G401 (cell line): ENCODE measurements at places on chromosomes 7 and 10. TPM values are rescaled to one million over a fixed set of nuclear protein-coding genes. Genes with fewer than 3 reads are reported as not detected.
A peak's percentile ranks its signal among the peaks of the same experiment; 100 is the strongest.

Gene ETV1
- total RNA-seq: 4.2 and 7.2 TPM in 2 replicates

Gene VWDE
- 0.37 TPM in 1 of 2 replicates, not detected in the other for total RNA-seq

Gene GRID1
- 0.17 TPM in 1 of 2 replicates, not detected in the other for total RNA-seq

Gene KCNIP2
- total RNA-seq: not detected in 2 replicates

Gene FANK1
- total RNA-seq: 3.1 and 4.8 TPM in 2 replicates

Gene LGI1
- total RNA-seq: 71.8 and 92.7 TPM in 2 replicates

Gene ADIRF
- total RNA-seq: not detected in 2 replicates

Gene SPAM1
- total RNA-seq: not detected in 2 replicates

Gene NKX2-3
- total RNA-seq: not detected in 2 replicates

Gene MSMB
- not detected in 2 replicates for total RNA-seq

Gene RAB18
- 35.1 and 65.5 TPM in 2 replicates for total RNA-seq

Gene CALHM2
- 0.68 and 2.0 TPM in 2 replicates for total RNA-seq

Gene IL15RA
- total RNA-seq: 0.98 TPM in 1 of 2 replicates, not detected in the other

Gene RFC2
- 40.6 and 47.9 TPM in 2 replicates for total RNA-seq

Gene PTEN
- total RNA-seq: 19.6 and 24.5 TPM in 2 replicates

Gene ZNF239
- total RNA-seq: 3.3 and 14.3 TPM in 2 replicates

Gene MMP21
- total RNA-seq: not detected in 2 replicates

GRCh38 chr7:66877577-66878300, 43.3 kb upstream of the TMEM248 start:
- DNase-seq: no peak

DNA sequence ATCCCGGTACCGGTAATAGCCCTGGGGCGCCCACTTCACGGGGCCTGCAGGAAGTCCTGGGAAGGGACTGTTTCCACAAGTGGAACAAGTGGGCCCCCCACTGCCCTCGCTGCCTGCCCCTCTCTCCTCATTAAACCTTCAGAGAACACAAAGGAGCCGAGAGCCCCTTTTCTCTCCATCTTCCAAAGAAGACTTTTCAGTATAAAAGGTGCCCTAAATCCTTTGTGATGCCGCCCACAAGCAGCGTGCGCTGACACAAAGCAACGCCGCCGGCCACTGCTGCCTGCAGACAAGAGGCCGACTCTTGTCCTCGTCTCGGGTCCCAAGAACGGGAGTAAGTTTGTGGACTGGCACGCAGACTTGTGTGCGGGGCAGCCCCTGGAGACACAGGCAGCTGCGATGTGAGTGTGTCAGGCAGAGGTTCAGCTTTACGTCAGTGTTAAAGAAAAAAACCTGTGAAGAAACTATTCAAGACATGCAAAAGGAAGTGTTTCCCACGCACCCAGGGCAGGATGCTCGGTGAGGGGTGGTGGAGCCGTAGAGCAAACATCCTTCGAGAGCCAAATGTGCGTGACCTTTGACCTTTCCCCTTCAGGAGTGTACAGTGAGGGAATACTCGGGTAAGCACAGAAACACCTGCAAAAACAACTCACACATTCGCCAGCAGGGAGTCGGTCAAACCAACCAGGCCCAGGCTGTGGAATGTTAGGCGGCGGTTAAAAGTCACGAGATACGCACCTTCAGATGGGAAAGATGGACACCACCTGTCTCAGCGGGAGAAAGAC, 118.2 kb downstream of the VIPR2 start:
- no peak for DNase-seq

DNA sequence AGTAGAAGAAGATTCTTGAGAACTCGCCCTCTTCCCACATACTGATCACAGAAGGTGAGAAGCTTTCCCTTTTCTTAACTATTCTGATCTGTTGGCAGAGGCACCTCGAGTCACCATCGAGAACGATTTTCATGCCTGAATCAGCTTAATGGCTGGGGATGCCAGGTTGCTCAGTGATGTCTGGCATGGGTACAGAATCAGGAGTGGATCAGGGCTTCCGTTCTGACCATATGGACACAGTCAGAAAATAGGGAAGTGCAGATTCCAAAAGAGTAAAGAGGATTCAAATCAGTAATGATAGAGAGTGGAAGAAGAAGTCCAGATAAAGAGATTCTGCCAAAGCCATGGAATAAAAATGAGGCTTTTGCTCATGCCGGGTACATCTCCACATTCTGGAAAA, 52.0 kb upstream of the GRB10 start:
- DNase-seq: peak; percentile 97

- DNase-seq: no peak
These were observed 10.0 kb downstream of the RGR start for GRCh38 chr10:84254552-84255478.

GRCh38 chr10:104284846-104285245, 15.9 kb downstream of the GSTO2 start:
- DNase-seq: no peak

- DNase-seq: peak; percentile 15
These were observed 2.3 kb downstream of the IGF2BP3 start for GRCh38 chr7:23467806-23468525.

DNA sequence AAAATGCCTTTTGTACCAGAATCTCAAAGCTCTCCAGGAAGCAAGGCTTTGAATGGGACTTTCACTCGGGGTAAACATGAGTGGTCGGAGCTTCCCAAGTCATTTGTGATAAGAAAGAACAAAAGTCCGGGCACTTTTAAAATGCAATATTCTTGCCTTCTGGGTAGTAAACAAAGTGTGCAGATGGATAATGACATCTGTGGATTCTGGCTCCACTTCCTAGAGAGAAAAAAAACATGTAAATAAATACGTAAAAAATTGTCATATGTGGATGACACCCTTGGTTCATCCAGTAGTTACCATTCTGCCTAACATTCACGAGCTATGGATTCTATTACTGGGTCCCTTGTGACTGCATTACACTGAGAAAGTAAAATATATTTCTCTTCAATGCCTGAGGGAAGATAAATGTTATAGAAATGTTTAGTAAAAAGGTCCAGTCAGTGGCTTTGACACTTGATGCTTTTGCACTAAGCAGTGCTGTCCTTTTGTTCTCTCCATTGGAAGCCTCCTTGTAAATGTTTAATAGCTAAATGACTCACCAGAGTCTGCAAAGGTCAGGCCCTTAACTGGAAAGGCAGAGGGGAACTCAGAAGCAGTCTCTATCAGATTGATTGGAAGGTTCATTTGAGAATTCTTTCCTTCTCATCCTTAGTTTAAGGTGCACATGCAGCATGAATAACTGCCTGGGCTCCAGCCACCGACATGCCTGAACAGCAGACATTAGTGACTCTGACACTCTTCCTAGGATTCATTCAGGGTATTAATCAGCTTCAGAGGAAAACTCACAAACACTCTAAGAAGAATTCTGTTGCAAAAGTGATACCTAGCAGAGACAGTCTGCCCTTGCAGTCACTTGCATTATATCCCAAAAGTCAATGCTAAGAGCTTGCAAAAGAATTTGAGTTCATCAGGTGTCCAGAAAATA, 11.7 kb upstream of the EDRF1 start:
- peak; percentile 34 for DNase-seq

GRCh38 chr10:130542761-130543160, 406.6 kb downstream of the GLRX3 start:
- DNase-seq: no peak

DNA sequence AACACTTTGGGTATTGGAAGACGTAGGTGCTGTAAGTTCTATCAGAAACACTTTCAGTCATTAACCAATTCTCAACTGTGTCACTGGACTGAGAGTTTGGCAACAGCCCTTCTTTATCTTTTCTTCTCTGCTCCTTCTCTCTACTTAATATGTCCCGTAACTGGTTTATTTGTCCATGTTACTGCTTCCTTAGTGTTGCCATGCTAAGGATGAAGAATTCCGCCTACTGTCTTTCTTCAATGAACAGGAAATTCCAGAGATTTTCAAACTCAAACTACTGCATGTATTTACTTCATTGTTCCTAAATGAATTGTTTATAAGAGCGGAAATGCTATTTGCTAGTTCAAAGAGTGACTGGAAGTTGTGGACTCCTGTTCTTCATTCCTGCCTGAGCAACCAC, 143.7 kb downstream of the TAX1BP1 start:
- no peak for DNase-seq

GRCh38 chr7:94763268-94763667, 107.3 kb upstream of the SGCE start:
- DNase-seq: no peak

- DNase-seq: peak; percentile 55
These were observed 4.7 kb downstream of the ZNF775 start for GRCh38 chr7:150383710-150384397.

DNA sequence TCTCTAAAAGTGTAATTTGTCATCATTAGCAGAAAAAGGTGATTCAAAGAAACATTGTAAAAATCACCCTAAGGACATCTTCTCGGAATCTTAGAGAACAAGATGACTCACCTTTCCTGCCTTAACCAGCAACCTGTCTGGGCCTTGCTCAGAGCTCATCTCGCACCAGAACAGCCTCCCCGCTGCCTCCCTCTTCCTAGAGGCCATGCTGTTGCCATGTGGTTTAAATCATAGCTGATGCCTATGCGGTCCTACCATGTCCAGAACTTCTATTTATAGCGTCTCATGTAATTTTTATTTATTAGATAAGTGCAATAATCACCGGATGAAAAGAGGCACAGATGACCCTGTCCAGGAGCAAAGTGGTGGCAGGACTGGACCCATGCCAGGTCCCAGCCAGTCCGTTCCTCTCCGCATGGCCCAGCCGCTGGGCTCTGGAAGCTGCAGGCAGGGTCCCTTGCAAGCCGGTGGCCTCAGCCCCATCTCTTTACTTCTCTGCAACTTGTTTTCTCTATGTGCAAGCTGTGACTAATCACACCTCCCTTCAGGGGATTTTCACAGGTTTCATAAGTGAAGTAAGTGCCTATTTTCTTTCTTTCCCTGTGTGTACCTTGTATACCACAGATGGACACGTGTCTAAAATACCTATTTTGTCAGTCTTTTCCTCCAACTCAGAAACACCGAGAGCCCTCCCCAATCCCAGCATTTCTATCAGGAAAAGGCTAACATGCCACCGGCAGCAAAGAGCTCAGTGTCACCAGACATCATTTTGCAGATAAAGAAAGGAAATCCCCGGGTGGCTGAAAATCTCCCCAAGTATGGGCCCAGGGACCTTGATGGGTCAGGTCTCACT, 27.1 kb downstream of the KLF6 start:
- DNase-seq: no peak

- DNase-seq: no peak
These were observed 123.0 kb upstream of the VSTM2A start for GRCh38 chr7:54419209-54419608.

GRCh38 chr7:67423065-67423464, 426.4 kb downstream of the TYW1 start:
- no peak for DNase-seq

DNA sequence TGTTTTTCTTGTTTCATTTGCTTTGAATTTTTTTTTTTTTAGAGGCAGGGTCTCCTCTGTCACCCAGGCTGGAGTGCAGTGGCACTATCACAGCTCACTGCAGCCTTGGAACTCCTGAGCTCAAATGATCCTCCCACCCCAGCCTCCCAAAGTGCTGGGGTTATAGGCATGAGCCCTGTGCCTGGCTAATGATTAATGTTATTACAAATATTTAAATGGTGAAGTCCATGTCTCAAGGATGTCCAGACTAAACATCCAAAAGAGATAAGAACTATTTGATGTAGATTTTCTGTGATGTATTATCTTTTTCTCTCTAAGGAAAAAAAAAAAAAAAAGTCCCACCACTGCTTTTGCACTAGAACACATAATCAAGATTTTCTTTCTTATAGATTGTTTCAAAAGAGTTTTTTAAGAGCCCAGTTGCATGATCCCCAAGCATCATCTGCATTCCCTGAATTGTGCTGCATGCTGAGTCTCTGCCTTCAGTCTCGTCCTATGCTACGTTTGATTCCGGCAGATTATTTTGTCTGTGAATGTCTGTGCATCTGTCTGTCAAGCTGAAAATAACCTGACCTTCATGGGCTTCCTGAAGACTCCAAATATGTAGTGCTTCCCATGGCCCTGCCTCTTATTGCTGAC, 33.4 kb downstream of the MACROH2A2 start:
- no peak for DNase-seq

DNA sequence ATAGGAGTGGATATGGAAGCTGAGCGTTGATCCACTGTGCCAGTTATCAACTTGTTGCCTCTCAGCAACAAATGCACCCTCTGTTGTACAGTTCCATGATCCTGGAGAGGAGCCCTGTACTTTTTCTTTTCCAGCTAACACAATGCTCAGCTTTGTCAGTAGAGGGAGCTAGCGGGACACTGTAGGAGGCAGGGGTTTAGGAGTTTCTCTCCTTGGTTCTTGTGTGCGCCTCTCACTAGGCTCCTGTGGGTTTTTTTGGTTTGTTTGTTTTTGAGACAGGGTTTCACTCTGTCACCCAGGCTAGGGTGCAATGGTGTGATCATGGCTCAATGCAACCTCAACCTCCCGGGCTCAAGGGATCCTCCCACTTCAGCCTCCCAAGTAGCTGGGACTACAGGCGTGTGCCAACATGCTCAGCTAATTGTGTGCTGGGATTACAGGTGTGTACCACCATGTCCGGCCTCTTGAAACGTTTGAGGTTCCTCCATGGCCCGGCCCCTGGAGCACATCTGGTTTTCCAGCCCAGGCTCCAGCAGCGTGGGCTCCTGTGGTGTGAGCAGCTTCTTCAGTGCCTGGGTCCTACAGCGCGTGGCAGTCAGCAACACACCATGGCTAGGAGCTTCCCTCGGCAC, 12.0 kb upstream of the MARVELD1 start:
- peak; percentile 73 for DNase-seq

DNA sequence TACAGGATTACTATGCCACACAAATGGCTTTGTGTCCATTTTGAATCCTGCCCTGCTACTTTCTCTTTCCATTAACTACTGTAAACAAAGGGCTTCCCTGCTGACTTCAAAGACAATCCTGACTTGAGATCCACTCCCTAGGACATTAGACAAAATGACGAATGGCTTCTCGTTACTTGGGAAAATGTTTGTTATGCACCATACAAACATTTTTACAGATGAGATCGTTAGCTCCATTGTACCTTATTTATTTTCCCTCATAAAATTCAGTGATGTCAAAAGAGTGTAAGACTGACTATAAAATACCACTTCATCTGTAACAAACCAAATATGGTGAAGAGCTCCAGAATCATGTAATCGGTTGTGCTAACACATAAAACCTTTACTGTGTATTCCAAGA, 121.8 kb downstream of the CD36 start:
- no peak for DNase-seq

- no peak for DNase-seq
These were observed 17.0 kb downstream of the ABI1 start for GRCh38 chr10:26843736-26844135.

- no peak for DNase-seq
These were observed 128.8 kb upstream of the SEM1 start for GRCh38 chr7:96838481-96838880.

- no peak for DNase-seq
These were observed 133.4 kb upstream of the CSTF2T start for GRCh38 chr10:51832652-51833383.

GRCh38 chr10:612696-613095, 76.8 kb downstream of the DIP2C start:
- DNase-seq: no peak

DNA sequence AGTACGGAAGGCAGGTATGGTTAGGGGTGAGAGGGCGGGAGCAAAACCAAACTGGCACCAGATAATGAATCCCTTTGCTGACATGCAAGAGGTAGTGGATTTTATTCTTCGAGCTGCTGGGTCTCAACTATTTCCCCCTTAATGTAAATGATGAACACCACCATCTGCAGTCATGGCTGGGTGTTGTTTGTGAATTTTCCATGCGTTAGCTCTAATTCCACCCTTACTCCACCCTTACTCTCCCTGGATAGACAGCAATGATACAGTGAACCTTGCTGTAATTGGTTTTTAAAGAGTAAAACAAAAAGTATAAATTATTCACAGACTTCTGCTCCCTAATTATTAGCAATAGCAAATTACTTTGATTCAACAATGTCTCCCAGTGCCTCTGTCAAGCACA, 74.5 kb upstream of the PDE1C start:
- no peak for DNase-seq
